ENCODE measurements at places on chromosomes 6 and 20.
A peak's percentile ranks its signal among the peaks of the same experiment; 100 is the strongest.

- no peak for DNase-seq
These were observed 89.1 kb upstream of the PHACTR3 start for GRCh38 chr20:59515013-59515905.

DNA sequence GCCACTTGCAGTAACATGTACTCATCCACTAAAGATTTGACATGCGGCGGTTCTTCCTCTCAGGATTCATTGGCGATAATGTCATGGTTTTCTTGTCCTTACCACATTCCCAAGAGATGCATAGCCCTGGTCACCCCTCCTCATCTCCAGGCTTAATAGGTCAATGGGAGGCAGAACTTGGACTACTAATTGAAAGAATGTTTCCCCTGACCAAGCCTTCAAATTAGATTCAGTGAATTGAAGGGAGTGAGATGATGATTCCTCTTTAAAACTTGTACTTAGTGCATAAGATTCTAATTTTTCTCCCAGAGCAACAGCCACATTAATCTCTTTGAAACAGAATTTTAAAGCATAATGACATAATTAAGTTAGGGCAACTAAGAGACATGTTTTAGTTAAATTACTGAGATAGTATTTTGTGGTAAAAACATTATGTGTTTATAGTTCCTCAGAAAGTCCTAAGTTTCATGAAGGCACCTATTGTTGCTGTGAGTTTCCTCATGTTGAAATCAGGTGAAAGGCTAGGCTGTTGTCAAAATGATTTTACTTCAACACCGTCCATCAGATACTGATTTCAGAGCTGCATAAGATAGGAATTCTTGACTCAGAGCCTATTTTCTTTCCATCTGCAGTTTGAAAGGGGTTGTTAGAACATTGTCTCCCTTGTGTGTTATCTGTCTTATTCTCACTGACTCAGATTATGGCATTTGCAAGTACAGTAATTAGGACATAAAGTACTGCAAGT, 48.5 kb downstream of the STK4 start:
- DNase-seq, result no peak

GRCh38 chr6:36120979-36121786, 9.1 kb upstream of the MAPK13 start:
- DNase-seq, result no peak

GRCh38 chr20:47642624-47643023, 140.9 kb downstream of the NCOA3 start:
- DNase-seq, result no peak

GRCh38 chr6:389622-390021, 1.9 kb upstream of the IRF4 start:
- no peak for DNase-seq

GRCh38 chr6:99307295-99307907, 42.1 kb downstream of the FAXC start:
- no peak for DNase-seq

- DNase-seq, result no peak
These were observed 293.5 kb downstream of the CDKAL1 start for GRCh38 chr6:20827798-20828197.

DNA sequence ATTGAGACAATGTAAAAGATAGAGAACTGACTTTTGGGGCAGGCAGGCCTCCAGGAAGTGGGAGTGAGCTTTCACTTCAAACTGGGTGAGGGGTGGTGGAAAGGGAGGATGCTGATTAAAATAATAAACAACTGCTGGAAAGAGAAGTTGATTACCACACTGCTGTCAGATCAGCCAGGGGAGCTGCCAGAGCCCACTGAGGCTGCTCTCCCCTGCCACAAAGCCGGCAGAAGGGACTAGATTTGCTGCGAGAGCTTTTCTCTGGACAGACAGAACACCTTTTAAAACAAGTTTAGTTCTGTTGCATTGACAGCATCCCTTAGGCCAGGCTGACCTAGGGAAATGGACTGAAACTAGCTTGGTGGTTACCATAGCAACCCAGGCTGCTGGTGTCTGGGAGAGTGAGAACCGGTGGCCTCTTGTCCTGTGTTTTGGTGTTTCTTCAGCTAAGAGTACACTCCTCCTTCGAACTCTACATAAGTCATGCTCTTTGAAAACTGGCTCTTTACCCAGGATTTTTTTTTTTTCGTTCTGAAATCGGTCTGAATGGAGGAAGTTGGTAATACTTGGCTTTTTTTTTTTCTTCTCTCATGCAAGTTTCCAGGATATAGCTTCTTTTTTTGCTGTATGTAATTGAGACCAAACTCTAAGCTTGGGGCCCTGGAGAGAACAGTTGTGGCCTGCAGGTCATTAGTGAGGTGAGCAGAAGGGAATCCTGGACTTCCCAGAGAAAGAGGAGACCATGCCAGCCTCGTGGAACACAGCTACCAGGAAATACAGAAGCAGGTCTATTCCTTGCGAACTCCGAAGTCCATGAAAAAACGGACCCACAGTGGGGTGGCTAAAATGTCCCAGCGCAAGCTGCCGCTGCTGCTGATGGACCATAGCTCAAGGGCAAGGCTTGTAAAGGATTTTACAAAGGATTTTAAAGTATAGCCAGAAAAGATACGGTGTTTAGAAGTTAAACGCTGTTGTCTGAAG, 374.4 kb downstream of the UTRN start:
- DNase-seq, result peak; percentile 48

DNA sequence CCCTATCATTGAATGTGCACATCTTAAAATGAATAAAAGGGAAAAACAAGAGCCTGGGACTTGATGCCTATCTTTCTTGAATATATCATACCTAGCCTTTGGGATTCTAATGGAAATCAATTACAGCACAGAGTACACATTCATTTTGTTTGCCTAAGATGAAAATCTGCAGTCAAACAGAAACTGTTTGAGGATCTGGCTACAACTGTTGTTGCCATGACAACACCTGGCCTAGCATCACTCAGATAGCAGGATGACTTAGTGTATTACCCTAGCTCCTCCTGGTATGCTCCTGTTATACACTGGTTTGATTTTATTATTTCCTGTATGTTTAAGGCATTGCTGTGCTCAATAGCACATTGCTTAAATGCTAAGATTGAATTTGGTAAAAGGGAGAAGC, 71.5 kb upstream of the LAMP5 start:
- DNase-seq, result no peak
